HFFc6 (cell line): ENCODE measurements at places on chromosomes 4 and X. TPM values are rescaled to one million over a fixed set of nuclear protein-coding genes. Genes with fewer than 3 reads are reported as not detected.

Gene LEF1
- total RNA-seq = 0.37 TPM in 1 of 3 replicates, not detected in the others

Gene STK26
- 1.2 to 15.1 TPM (median 1.8 TPM) in 3 replicates for total RNA-seq

Gene CFI
- total RNA-seq = not detected in 3 replicates

Gene CT45A3
- total RNA-seq = not detected in 3 replicates
